KBM-7 (cell line): ENCODE measurements at places on chromosomes 16 and 17.
A peak's percentile ranks its signal among the peaks of the same experiment; 100 is the strongest.

GRCh38 chr17:57876023-57876865 is 26.4 kb upstream of the MRPS23 start:
- DNase-seq = no peak

GRCh38 chr17:36591434-36592315 is at the start of gene DHRS11:
Gene DHRS11 (plus strand): TSS chr17:36591879. CDS start chr17:36592010, 131 bp downstream.
- peak; percentile 63 for DNase-seq

DNA sequence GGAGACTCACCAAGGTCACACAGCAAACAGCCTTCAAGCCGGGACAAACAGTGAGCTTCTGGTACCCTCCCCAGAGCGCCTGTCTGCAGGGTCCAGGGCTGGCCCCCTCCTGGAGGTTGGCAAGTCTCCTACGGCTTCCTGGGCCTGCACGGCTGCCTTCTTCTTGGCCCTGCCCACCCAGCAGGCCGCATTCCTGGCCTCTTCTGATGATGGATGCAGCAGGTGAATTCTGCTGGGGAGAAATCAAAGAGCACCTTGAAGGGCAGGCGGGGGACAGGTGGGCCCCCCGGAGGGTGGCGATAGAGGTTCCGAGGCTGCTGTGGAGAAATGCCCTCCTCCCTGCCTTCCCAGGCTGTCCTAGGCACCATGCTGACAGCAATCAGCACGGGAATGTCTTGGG is 3.8 kb upstream of the NOS2 start:
- DNase-seq = no peak

- DNase-seq = peak; percentile 59
These were observed 1496.5 kb upstream of the GOT2 start for GRCh38 chr16:60230666-60231065.

GRCh38 chr17:66953630-66954020 is 10.9 kb upstream of the CACNG4 start:
- DNase-seq = no peak

- DNase-seq = no peak
These were observed 632.4 kb downstream of the CDH11 start for GRCh38 chr16:64489449-64489848.

- no peak for DNase-seq
These were observed 15.5 kb upstream of the SLC4A1 start for GRCh38 chr17:44283344-44284023.

DNA sequence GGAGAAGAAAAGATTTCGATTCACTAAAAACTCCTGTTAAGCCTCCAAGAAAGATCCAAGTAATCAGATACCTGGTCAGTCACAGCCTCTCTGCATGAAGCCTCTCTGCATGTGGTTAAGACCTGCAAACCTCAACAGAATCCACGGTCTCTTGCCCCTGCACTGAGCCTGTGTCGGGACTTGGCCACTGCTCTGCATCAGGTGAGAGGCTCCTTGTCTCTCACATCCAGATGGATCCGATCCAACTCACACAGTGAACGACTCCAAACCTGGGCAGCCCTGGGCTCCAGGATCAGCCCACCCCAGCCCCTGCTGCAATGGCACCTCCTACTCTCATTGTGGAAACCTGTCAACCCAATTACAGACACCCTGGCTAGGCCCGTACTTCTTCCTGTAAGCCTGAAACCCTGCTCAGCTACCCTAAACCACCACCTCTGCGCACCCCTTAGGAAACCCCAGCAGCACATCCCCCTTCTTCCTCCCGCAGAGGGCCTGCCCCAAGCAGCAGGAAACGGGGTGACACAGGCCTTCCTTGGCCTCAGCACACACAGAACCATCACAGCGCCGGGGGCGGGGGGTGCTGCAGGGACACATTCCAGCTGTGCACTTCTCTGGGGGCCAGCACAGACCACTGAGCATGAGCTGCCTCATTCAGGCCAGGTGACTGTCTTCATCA is 129.5 kb downstream of the ANKRD11 start:
- DNase-seq = peak; percentile 67

DNA sequence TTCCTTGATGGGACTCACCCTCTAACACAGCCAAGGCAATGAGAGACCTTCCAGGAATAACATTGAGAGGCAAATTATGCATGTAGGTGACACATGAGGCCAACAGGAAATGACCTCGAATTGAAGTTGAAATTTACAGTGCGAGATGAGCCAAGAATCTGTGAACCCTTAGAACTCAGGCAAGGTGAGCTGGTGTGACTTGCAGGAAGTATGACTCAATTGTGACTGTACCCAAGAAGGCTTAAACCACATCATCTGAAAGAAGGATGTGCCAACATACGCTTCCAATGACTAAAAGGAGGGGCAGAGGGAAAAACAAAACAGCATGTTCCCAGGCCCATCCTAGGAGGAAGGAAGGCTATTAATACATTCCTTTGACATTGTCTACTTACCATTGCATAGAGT is 44.8 kb downstream of the PITPNC1 start:
- peak; percentile 39 for DNase-seq

DNA sequence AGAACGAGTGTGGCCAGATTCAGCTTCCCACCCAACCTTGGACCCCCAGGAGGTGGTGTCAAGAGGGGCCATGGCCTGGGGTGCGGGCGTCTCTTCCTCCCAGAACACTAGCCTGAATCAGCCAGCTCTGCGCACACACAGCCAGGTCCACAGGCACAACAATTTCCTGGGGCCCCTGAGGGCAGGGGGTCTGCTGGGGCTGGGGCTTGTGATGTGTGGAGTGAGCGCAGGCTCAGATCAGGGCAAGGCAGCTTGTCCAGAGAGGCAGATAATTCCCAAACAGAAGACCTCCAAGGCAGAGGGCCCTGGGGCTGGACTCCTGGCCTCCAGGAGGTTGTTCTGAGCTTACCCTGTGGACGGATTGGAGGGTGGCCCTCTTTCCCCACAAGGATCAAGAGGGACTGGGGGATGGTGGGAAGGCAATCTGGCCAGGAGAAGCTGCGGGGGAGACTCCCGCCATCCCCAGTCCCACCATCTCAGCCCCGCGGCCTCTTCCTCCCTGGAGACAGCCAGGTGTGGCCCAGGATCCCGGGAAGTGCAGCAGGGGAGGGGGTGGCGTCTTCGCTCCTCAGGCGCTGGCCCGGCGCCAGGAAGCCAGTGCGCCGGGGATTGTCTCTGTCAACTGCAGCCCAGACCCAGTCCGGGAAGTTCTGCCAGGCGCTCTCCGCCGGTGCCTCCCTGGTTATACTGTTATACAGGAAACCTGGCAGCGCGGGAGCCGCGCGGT is 52.0 kb upstream of the AMZ2 start:
- DNase-seq = no peak

DNA sequence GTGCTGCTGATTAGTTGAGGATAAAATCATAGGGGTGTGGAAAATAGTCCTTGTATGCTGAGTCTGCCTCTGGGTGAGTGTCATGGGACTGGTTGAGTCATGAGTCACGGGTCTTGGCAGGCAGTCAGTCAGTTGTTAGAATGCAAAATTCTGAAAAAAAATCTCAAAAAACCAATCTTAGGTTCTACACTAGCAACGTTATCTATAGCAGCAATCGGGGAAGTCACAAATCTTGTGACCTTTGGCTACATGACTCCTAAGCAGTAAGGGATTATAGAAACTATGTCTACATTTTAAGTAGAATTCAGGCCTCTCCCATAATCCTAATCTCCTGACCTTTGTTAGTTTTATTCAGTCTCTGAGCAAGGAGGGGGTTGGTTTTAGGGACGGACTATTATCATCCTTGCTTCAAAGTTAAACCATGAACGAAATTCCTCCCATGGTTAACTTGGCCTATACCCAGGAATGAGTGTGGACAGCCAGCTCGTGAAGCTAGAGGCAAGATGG is 18.0 kb upstream of the PMFBP1 start:
- no peak for DNase-seq
